ENCODE measurements at places on chromosomes 12 and 14.

DNA sequence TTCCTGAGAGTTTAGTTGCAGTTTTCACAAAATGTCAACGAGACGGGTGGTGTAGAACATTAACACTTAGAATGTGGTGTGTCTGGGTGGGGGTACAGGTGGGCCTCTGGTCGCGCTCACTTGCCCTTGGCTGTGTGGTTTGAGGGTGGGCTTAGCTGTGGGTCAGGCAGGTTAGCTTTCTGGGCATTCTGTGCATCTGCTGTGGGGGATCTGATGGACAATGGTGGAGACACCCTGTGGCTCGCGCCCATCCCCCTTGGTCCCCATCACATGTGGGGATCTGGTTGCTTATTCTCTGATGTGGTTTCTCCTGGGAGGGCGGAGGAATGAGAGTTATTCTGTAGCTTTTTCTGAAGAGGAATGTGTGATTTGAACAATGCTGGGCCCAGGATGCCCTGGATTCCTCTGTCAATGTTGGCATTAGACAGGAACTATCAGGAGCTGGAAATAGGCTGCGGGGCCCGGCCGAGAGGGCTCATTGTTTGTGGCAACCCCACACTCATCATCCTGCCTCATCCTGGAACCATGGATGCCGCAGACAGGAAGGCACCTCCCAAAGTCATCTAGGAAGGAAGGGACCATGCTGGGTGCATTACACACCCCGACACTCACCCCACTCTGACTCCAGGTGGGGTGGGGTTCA is 101.6 kb downstream of the TSPAN9 start:
- no peak for DNase-seq

DNA sequence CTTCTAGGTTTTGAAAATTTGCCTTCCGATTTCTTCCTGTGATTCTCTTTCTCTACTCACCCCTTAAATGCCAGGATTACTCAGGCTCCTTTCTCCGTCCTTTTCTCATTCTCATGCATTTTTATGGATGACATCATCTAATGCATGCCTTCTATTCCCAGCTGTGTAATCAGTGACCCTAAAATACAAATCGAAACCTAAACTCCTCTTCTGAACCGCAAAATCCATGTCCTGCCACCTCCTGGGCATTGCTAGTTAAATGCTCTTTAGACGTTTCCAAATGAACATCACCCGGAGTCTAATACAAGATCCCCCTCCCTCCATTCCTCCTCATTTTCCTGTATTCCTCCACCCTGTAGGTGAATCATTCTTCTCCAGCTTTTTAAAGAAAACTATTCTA is 1703.1 kb upstream of the FLRT2 start:
- no peak for DNase-seq

DNA sequence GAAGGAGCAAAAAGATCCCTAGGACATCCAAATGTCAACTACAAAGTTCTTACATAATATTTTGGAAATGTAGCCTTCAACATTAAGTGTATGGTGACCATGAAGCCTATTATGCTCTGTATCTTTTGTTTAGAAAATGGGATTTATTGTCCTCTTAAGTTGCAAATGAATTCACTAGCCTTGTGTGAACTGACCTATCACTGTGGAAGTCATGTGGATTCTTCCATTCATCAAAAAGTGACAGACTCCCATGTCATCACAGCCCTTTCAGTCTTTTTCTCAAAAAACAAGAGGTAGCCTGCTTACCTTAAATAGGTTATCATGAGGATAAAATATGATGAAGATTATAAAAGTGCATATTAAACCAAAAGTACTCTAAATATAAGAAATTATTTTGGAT is 179.9 kb downstream of the GRIP1 start:
- DNase-seq = no peak

GRCh38 chr12:13227191-13227590 is 30.7 kb downstream of the EMP1 start:
- DNase-seq = no peak

- DNase-seq = peak; percentile 8
Measured at GRCh38 chr12:115752913-115753726, 524.4 kb downstream of the MED13L start.

- no peak for DNase-seq
Measured at GRCh38 chr12:89717759-89718523, 9.3 kb upstream of the ATP2B1 start.

GRCh38 chr12:32336261-32336660 is 63.1 kb upstream of the FGD4 start:
- no peak for DNase-seq

DNA sequence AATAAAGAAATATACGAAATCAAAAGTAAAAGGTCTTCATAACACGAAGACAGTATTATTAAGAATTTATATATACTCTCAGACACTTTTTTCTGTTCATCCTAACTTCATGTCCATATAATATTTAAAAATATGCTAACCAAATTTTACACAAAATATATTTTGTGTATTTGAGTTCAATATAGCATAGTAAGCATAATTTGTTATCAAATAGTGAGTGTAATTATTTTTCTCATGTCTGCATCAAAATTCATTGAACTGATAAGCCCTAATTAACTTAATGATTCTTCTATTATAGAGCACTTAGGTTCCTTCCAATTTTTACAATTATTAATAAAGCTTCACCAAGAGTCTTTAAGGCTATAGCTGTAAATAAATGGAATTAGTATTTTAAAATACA is 99.7 kb upstream of the SYT1 start:
- no peak for DNase-seq

DNA sequence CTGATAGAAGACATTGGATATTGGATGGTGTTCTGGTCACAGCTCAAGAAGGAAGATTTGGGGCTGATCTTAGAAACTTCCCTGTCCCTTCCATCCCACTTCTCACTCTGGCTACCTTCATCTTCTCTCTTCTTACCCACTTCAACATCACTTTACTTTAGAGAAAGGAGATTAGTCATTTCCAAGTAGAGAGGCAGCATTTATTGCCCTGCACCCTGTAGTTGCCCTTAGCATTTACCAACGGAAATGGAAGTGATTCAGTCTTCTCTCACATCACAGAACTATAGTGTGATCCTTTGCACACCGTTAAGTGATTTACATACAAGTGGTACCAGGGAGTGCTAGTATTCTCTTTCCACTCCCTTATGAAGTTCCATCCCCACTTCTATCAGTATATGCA is 52.4 kb downstream of the PHLDA1 start:
- no peak for DNase-seq

DNA sequence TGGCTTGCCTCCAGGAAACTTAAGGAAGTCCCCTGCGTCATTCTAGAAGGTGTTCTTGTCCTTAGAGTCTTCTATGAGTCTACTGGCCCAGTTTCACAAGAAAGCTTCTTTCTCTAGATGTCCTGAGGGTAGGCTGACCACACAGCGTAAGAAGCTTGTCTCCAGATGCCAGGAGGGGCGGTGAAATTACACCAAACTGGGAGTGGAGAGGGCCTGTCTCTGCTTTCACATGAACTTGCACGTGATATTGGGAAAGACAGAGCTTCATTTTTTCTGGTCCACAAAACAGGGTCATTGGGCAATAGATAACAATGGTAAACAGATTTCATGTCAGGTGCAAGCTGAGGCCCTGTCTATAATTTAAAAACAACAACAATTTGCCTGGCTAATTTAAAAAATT is 85.7 kb upstream of the TBX3 start:
- DNase-seq = no peak

DNA sequence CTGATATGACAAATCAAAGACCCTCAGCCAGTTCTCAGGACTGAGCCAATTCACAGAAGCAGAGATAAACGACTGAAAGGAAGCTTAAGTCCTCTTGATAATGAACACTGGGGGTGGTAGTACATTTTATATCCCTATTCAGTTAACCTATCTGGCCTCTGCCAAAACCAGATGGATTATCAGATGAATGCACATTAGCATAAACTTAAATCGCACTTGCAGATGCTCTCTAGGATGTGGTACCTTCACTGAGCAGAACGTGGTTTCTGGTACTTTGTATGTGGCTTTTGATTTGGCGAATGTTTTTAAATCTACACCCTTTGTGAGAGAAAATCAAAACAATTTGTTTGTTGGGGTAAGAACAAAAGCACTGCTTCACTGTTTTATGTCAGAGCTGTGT is 21.1 kb upstream of the TAS2R14 start:
- DNase-seq = no peak

DNA sequence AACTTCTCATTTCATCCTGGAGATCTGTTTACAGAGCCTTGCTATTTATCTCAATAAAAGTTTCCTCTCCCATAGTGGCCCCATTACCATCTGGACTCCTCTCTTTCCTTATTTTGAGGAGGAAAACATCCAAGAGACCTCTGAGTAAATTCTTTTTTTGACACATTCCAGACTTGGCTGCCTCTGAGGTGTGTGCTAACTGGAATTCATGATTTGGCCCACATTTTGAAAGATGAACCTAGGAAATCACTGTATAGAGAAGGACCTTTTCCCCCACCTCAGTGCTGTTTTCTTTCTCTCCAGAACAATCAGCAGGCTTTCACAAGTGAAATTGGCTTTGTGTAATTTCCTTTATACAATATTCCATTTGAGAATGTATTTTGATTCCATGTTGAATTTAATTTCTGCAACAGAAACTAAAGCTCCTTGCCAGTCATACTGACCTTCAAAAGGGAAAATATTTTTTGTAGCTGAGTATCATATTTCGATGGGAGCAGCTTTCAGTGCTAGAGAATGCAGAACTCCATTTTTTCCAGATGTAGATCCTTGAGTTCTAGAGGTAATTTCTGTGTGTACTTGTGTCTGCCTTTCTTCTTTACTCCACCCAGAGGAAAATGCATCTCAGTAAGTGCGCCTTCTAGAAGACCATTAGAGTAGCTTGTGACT is 244.9 kb upstream of the RGS6 start:
- no peak for DNase-seq

GRCh38 chr14:51513933-51514332 is 137.8 kb upstream of the FRMD6 start:
- DNase-seq = no peak

- DNase-seq = no peak
Measured at GRCh38 chr12:19642345-19642744, 203.1 kb downstream of the AEBP2 start.

DNA sequence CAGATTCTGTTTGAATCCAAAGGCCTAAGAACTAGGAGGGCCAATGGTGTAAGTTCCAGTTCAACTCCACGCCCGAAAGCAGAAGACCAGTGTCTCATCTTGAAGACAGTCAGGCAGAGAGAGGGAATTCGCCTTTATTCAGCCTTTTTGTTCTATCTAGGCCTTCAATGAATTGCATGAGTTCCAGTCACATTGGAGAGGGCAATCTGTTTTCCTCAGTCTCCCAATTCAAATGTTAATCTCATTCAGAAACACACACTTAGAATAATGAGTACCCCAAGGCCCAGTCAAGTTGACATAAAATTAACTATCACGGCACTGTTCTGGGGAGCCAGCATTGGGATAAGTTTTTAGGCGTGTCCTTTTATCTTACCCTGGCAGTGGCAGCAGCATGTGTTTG is 65.8 kb downstream of the C14orf39 start:
- DNase-seq = no peak

DNA sequence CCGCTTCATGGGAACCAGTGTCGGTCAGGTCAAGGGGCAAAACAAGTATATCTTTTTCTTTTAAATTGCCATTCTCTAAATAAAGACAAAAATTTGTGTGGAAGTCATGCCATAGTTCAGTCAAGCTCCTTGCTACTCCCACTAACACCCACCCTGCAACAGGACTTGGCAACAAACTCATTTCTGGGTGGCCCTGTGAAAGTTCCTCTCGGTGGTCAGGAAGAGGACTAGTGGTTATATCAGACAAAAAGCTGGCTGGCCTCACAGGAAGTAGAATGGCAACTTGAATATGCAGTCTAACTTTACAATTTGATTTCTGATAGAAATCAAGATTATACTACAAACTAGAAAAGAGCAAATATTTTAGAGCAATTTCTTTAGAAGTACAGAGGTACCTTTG is 11.2 kb downstream of the DHRS7 start:
- no peak for DNase-seq

- no peak for DNase-seq
Measured at GRCh38 chr12:91307957-91308670, 125.5 kb upstream of the DCN start.

DNA sequence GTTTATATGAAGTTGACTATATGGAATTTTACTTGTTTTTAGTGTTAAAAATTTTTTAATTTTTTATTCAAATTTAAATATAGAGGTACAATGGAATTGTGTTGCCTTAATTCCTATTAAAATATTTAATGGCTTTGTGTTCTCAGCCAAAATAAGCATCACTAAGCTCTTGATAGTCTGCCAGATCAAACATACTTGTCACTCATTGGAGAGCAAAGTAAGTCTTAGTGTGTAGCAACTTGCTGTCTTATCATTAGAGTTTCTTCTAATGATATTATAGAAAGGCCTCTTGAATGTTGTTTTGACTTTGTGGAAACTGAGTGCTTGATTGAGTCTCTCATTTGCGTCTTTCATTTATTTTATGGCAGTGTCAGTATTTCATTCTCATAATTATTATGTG is 10.7 kb downstream of the SFSWAP start:
- no peak for DNase-seq

DNA sequence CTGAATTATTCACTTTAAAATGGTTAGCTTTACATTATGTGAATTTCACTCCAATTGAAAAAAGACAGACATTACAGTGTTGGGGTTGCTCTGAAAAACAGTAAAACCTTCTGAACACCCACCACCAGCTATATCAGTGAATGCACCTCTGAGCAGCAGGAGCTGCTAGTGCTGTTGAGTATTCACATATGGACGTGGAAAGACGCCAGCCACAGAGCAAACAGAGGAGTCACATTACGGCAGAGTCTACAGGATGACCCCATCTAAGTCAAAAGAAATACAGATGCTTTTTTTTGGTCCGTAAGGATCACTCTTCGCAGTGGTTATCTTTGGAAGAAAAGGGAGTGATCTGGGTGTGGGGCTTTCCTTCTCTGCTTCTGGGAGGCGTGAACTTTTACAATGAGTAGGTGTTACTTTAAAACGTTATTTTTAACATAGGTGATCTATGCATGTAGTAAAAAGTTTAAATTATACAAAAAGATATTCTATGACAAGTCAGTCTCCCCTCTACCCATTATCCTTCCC is 4.5 kb downstream of the HVCN1 start:
- no peak for DNase-seq

DNA sequence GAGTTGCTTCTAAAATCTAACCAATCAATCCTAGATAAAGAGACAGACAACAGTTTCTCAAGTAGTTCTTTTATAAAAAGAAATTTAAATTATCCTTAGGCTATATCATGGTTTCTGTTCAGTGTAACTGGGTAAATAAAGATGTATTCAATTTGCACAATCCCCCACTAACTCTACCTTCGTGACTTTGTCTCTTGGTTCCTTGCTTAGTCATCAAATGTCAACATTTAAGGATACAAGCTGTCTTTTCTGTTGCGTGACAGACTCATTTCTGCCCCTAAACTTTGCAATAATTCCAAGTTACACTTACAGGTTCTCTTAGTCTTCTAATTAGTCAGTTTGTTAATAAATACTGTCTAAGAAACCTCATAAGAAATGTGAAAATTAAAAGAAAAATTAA is 50.6 kb downstream of the SCAF11 start:
- DNase-seq = no peak

- no peak for DNase-seq
Measured at GRCh38 chr14:89805501-89805900, 149.0 kb downstream of the EFCAB11 start.

DNA sequence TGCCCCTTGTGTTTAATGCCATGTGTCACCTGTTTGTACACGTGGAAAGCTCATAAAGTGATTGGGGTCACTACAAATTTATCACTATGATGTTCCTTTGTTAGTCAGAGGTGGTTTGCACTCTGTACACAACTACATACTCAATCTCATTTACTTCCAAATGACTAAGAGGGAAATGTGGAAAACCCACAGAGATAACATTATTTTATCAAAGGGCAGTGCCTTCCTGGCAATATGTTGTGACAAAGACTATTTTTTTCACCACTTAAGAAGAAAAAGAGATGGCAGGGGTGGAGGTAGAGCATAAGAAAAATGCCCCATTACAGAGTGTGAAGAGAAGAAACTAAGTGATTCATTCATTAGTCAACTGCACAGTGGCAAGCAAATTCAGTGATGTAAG is 1064.1 kb upstream of the FLRT2 start:
- no peak for DNase-seq
